Astrocyte (in vitro differentiated cells and primary cell): ENCODE measurements at places on chromosomes 3 and 15. TPM values are rescaled to one million over a fixed set of nuclear protein-coding genes. Genes with fewer than 3 reads are reported as not detected.

DNA sequence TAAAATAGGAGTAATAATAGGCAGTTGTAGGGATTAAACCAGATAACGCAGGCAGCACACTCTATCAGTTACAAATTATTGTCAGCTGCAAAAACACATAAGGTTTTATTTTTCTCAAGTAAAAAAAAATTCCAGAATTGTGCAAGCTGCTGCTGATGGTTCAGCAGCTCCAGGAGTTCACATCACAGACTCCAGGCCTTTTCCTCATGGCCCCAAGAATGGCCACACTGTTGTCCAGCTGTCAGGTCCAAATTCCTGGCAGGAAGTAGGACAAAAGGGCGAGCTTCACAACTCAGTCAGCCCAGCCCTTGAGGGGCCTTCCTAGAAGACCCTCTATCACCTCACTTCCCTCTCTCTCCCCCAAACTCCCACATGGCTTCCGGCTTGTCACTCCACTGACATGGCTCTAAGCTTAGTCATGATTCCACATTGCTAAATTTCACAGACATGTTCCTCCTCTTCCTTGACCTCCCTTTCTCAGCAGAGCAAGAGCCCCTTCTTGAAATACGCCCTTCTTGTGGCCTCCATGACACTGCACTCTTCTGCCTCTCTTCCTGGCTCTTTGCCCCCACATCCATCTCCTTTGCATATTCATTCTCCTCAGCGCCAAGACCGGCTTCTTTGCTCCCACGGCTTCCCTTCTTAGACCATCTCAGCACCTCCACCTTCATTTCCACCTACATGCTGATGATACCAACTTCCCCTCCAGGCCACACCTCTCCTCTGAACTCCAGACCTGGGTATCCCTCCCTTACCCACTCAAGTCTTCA lies 27.4 kb upstream of the FAM174B start:
- H3K4me1 ChIP-seq = no peaks in the 10 kb centered on the region
- H3K27ac ChIP-seq = no peak overlapping the region
- no peaks in the 10 kb centered on the region for H3K36me3 ChIP-seq
- H3K27me3 ChIP-seq = no peaks in the 10 kb centered on the region
- no peak overlapping the region for H3K4me3 ChIP-seq

The CD276 gene
- total RNA-seq = 220 and 225 TPM in 2 replicates

DNA sequence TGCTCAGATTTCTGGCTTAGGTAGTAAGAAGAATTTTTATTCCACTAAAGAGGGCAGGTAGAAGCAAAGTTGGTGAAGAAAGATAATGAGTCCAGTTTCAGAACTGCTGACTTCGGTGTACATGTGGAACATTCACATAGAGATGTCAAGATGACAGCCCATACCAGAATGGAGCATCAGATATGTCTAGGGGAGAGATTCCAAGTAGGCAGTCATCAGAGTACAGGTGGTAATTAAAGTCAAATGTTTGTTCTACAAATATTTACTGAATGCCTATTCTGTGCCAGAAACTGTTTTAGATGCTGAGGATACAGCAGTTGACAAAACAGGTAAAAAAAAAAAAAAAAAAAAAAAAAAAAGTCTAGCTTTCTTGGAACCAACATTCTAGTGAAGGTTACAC lies 81.9 kb downstream of the FGF12 start:
- no peak overlapping the region for H3K4me3 ChIP-seq
- no peaks in the 10 kb centered on the region for H3K36me3 ChIP-seq
- no peak overlapping the region for H3K27ac ChIP-seq
- DNase-seq = no peak
- no peaks in the 10 kb centered on the region for H3K4me1 ChIP-seq
- H3K27me3 ChIP-seq = no peaks in the 10 kb centered on the region

DNA sequence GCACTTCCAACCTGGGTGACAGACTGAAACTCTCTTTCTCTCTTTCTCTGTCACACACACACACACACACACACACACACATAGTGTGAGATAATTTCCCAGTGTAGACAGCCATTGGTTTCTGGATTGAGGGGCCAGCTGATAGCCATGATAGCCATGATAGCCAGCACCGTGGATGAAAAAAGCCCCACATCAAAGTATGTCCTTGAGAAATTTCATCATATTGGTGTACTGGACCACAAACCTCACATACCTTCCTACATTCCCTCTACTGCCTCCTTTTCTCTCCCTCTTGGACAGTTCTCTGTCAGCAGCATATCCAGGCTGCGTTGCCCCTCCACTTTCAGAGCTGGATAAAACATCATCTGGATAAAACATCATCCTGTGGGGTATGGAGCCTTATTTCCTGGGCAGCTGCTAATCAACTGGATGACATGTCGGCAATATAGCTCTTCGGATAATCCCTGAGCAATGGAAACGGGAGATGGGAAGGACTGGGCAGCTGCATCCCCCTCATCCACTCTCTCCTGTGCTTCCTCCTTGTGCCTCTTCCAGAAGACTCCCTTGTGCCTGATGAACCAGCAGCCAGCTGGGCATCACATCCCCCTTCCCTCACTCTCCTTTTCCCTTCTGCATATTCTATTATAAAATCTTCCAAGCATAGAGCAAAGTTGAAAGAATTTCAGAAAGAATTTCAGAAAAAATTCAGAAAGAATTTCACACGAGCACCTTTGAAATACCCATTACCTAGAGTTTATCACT lies 39.3 kb downstream of the GRK7 start:
- no peak overlapping the region for H3K4me3 ChIP-seq
- no peaks in the 10 kb centered on the region for H3K36me3 ChIP-seq
- H3K4me1 ChIP-seq = peaks cover 5% of the 10 kb centered on the region
- DNase-seq = peak; percentile 10
- no peak overlapping the region for H3K27ac ChIP-seq
- no peaks in the 10 kb centered on the region for H3K27me3 ChIP-seq

The TM4SF4 gene
- total RNA-seq = not detected in 2 replicates

- no peaks in the 10 kb centered on the region for H3K4me1 ChIP-seq
- no peak overlapping the region for H3K4me3 ChIP-seq
- no peaks in the 10 kb centered on the region for H3K36me3 ChIP-seq
- no peaks in the 10 kb centered on the region for H3K27me3 ChIP-seq
- H3K27ac ChIP-seq = no peak overlapping the region
Measured at GRCh38 chr15:41888662-41889253, 5.1 kb downstream of the SPTBN5 start.

GRCh38 chr3:142447301-142447851 lies 461 bp downstream of the XRN1 start:
- peak overlapping the region; percentile 98 for H3K27ac ChIP-seq
- peak; percentile 46 for DNase-seq
- no peaks in the 10 kb centered on the region for H3K27me3 ChIP-seq
- H3K4me3 ChIP-seq = peak overlapping the region; percentile 99

DNA sequence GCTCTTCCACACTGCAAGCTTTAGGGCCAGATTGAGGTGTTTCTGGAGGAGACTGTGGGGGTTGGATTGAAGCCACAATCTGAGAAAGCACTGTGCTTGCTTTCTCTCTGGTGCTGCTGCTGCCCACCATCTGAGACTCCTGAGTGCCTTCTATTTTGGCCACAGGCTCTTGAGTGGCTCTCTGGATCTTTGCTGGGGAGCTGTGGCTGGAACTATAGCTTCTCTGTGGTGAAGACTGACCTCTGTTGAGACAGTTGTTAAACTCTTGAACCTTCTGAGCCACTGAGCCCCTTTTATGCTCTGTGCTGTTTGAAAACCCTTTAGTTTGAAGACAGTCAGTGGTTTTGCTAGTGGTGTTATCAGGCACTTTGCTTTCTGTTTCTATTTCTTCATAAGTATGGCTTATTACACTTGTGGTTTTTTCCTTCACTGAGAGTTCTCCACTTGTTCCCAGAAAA lies 108.7 kb upstream of the TSPAN3 start:
- no peak overlapping the region for H3K27ac ChIP-seq
- H3K27me3 ChIP-seq = no peaks in the 10 kb centered on the region
- no peak overlapping the region for H3K4me3 ChIP-seq
- H3K4me1 ChIP-seq = no peaks in the 10 kb centered on the region

- DNase-seq = peak; percentile 77
- no peaks in the 10 kb centered on the region for H3K36me3 ChIP-seq
- H3K27me3 ChIP-seq = no peaks in the 10 kb centered on the region
- peak overlapping the region; percentile 71 for H3K27ac ChIP-seq
- peaks cover 24% of the 10 kb centered on the region for H3K4me1 ChIP-seq
Measured at GRCh38 chr15:88920186-88920891, 7.2 kb upstream of the MFGE8 start.
